Activated CD8-positive, alpha-beta memory T cell treated with anti-CD3 and anti-CD28 coated beads for 1 hour (primary cell): ENCODE measurements at places on chromosomes 2 and 18.

DNA sequence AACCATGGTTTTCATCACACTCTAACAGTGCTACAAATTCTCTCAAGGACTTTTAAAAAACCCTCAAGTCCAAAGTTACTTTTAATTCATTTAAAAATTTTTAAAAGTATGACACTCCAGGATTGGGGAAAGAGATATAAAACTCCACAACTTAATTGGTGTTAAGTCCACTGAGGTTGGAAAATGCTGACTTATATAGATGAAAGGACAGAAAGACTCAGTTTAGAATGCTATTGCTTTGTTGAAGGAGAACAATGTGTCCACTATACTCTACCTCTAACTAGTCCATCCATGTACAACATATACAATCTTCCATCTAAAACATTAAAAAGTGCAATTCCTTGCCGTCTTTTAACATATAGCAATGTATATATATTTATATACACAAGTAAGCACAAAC, 41.2 kb downstream of the CABYR start:
- DNase-seq = no peak

- DNase-seq = no peak
Observed at GRCh38 chr18:5478261-5478660, 65.5 kb downstream of the EPB41L3 start.

DNA sequence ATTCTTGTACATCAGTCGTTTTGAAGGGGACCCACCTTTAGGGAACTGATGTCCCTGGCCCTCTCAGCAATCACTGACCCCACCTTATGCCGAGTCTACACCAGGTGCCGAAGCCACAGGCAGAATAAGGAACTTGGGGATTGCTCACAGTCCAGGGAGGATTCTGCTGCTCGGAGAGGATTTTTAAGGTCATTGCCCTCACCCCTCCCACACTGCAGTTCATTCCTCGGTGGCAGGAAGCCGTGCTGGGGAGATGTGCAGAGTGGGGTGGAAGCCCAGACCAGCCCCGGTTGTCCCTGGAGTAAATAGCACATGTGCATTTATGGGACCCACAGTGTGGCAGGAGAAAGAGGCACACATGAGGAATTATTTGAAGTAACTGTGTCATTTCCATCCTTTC, 50.4 kb downstream of the PLB1 start:
- DNase-seq = no peak

DNA sequence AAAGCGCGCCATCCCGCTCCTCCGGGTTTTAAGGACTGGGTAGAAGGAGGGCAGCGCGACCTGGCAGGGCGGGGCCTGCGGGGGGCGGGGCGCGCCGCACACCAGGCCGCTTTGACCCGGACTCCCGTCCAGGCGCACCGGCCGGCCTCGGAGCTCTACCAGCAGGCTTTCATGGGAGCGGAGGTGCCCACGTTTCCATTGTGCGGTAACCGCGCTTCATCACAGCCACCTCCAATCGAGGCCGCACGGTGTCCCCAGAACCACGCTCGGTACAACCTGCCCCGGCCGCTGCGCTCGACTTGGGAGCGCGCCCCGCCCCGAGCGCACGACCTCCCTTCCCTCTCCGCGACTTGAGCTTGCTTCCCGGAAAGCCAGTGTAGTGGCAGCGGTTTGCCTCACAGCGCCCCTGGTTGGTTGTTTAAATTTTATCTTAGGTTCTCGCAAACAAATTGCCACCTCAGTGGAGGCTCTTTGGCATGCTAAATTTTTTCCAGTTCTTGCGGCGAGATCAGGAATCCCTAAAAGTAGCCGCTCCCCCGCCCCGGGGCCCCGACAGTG, 280 bp upstream of the CYP1B1 start:
- no peak for DNase-seq

DNA sequence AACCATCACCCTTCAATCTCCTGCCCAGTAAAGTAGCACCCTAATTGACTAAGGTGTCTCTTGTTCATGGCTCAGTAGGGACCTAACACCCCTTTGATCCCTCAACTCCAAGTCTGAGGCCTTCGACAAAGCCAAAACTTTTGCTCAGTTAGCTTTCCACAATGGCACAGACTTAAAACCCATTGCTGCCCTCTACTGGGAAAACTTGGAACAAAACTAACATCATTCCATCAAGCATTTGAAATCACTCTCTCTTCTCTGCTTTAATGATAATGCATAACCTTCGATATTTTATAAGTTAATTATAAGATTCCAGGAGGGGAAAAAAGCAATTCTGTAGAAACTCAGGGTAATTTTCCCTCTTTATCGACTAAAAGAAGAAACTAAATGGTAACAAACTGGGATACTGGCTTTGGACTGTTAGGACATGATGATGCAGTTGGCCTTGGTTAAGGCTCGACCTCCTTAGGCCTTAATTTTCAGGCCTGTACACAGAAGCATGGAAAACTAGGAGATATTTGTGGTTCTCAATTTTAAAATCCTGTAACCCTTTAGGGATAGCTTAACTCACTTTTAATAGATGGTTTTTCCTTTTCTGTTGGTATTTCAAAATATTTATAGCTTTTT, 127.8 kb downstream of the STK39 start:
- no peak for DNase-seq

- no peak for DNase-seq
Observed at GRCh38 chr2:34806891-34807290, 1207.8 kb upstream of the FAM98A start.

DNA sequence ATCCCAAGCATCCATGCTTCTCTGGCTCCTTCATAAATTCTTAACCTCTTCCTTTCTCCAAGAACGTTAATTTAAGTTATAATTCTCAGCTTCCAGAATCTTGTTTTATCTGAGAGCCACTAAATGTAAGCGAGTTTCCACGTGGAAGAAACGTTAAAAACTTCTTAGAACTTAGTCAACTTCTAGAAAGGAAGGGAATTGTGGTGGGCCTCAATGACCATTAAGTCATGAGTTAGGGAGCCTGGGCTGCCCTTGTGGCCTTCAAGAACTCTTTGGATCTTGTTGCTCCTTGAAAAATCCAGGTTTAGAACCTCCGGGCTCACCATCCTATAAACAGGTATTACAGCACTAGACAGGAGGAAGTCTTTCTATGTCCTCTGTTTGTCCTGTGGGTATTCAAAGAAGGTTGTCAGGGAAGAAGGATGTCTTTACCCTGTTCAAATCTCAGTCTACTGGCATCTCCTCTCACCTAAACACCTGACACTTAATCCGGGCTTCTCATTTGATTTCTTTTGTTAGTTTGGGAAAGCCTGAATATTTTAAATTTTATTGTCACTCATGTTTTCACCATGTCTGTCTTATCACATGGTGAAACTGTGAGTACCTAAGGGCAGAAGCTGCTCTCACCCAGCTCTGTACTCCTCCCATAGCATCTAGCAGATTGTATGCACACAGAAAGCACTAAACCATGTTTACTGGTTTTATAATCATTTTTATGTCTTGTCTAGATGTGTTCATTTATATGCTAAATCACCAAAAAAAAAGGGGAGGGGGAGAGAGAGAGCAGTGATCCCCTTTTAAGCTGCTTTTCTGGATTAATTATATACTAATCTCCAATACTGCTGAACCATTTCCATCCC, 6.3 kb downstream of the RND3 start:
- no peak for DNase-seq

DNA sequence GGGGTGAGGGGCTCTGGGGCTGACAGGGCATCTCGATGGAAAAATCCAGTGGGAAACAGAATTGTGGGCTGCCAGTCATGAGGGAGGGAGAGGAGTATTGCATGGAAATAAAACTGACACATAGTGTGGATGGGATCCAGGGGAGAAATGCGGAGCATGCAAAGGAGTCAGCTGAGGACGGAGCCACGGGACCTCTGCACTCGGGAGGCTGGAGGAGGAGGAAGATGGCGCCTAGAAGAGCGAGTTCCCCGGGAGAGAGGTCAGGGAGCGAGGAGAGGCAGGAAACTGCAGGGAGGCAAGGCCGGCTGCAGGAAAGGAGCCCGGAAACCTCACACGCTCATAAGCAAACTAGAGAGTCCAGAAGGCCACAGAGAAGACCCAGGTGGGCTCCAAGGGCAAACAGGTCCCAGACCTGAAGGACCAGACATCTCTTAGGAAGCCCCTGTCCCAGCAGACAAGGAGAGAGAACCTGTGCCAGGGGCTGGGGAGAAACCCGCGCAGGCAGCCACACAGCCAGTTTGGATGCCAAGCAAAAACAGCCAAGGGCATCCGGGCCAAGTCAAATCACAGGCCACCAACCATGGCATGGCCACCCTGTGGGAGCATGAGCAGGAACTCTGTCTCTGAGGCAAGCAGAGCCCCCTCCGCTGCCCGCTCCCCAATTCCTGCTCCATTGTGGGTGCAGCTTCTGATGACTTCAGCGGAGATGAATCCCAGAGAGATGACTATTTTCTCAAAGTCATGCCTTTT, 218.8 kb upstream of the ID2 start:
- DNase-seq = no peak

GRCh38 chr2:39504790-39505335, 67.8 kb upstream of the MAP4K3 start:
- no peak for DNase-seq

DNA sequence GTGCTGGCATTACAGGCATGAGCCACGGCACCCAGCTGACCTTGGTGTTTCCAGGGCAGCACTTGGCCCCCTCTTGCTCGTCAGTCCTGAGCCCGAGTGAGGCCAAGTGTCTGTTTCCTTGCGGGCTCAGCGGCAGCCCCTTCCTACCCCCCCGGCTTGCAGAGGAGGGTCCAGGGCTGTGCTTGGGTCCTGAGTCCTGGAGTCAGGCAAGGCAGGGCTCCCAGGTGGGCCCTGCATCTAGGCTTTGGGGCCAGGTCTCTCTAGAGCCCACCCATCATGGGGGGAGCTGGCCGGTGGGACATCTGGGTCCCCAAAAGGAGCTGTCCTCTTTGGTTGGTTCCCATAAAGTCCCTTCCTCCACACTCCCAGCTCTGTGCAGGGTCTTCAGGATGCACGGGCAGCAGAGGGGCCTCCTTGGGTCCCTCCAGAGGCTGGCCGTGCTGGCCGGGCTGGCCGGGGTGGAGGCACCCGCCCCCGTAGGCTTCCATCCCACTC, 63.7 kb upstream of the HPCAL1 start:
- DNase-seq = no peak

GRCh38 chr18:23099621-23100020, 35.7 kb upstream of the CABLES1 start:
- no peak for DNase-seq

DNA sequence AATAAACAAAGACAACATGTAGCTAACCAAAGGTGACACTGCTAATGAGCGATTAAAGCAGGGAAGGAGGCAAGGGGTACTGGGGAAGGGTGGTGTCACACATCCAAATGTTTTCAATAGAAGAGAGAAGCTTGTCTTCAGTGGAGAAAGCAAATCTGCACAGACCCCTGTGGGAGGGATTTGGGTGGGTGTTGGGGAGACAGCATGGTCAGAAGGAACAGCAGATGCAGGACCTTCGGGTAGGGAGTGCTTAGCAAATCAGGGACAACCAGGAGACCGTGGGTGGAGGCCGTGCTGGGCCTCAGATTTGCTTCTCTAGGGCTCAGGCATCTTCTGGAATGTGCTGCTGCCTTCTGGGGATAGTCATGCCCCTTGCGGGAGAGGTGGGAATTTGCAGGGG, 185.3 kb upstream of the RAB6C start:
- no peak for DNase-seq

DNA sequence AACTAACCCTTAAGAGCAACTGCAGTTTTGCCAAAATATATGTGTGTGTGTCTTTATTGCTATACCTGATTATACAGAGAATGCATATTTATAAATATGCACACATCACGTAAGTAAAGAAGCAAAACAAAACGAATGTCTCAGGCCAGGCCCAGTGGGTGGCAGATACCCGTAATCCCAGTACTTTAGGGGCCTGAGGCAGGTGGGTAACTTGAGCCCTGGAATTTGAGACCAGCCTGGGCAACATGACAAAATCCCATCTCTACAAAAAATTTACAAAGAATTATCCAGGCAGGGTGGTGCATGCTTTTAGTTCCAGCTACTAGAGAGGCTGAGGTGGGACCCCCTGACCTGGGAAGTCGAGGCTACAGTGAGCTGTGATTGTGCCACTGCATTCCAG, 745.3 kb downstream of the SATB2 start:
- no peak for DNase-seq

DNA sequence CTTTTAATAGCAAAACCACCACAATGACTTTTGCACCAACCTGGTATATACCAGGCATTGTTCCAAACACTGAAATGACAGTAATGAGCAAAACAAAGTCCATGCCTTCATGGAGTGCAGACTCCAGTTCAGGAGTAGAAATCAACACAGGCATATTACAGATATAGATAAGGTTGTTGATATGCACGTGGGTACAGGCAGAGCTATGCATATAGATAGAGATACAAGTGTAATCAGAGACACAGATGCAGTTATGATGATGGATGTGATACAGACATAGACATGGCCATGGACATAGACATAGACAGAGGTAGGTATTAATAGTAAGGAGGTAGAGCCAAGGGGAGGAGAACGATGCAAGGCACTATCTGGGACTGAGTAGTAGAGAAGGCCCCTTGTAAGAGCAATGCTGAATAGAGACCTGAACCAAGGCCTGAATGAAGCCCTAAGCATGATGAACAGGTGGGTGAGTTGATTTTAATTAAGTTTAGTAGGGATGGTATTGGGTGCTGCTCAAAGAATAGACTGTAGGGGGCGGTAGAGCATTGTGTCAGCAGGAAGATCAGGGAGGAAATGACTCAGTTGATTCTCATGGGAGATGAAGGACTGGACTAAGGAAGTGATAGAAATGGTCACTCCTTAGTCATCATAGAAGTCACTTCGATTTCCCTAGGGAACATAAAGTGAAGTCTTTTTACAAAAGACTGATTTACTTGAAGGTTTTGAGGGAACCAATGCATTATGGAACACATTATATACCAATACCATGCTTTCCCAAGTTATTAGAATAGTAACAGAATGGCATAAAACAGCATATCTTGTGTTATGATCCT, 39.4 kb downstream of the CMPK2 start:
- peak; percentile 19 for DNase-seq

GRCh38 chr2:205220559-205220958, 461.7 kb upstream of the NRP2 start:
- no peak for DNase-seq

DNA sequence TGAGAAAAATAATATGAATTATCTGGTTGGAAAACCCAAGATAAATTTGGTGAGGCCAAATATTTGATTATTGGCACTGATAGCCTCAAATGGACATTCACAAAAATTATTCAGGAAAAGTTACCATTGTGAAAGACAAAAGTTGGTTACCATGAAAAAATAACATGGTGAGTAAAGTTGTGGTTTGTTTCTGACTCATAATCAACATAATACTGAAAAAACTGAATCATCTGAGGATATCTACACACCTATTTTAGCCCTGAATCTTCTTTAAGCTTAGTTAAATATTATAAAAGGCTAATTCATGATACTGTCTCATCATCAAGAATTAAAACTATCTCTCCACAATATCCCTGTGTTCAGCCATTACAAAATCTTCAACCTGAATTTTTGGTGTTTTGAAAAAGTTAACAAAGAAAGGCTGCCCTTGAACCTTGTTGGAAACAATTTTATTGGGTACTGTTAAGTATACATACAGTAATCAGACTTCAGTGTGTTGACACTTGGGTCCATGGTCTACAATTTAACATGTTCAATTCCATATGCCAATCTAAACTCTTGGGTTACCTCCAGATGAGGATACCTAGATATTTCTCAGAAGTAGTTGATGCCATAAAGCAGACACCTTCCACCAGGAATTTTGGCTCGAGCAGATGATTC, 607.5 kb upstream of the SLC39A10 start:
- DNase-seq = no peak
